DMS153 (cell line): ENCODE measurements at places on chromosomes 16 and 17.

GRCh38 chr17:29212681-29213121 is 32.5 kb upstream of the MYO18A start:
- DNase-seq: no peak

DNA sequence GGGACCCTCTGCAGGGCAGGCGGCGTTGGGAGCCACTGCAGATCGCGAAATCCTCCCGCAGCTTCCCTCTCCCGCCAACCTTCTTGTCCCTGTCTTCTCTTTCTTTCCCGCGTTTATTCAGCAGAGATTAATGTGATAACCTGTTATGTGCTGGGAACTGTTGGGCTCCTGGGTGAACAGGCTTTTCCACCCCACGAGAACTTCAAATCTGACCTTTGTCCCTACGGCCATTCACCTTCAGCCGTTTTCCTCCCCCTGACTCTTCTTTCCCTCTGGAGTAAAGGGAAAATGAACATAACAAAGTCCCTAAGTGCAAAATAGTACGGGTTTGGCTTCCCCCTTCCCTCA is 15.2 kb upstream of the KPNA2 start:
- DNase-seq: peak; percentile 34

GRCh38 chr17:51439395-51440229 is 179.3 kb downstream of the UTP18 start:
- peak; percentile 46 for DNase-seq

GRCh38 chr16:1379304-1380076 is 27.8 kb downstream of the GNPTG start:
- DNase-seq: peak; percentile 53

DNA sequence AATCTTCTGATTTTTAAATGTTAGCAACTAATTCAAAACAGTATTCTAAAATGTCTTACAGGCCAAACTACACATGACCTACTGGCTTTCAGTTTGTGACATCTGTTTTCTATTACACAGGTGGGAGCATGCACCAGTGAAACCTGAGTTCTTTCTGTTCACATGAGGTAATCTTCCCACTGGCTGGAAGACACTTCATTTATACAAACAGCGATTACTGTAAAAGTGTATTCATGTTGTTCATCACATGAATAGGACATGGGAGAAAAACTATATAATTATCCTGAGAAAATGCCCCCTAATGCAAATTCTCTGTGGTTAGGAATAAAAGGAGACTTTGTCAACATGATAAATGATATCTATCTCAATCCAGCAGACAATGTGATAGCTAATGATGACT is 11.1 kb upstream of the PIK3R5 start:
- DNase-seq: no peak

GRCh38 chr17:51103050-51103449 is 17.6 kb downstream of the SPAG9 start:
- DNase-seq: no peak

DNA sequence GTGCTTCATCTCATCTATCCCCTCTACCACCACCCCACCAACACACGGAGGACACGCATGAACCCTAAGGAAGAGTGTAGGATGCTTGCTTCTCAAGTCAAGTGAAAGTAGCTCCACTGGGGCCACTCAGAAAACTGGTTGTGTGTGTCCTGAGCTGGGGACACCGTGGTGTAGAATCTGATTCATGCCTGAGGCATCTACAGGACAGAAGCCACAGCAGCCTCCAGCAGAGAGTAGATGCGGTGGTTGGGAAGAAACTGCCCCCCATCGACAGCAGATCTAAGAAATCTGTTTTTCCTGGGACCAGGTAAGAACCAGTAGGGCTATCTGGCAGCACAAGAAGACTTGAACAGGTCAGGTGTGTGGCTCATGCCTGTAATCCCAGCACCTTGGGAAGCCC is 51.9 kb upstream of the HLF start:
- DNase-seq: no peak

- peak; percentile 16 for DNase-seq
Observed at GRCh38 chr17:40553694-40554534, 11.4 kb downstream of the CCR7 start.

DNA sequence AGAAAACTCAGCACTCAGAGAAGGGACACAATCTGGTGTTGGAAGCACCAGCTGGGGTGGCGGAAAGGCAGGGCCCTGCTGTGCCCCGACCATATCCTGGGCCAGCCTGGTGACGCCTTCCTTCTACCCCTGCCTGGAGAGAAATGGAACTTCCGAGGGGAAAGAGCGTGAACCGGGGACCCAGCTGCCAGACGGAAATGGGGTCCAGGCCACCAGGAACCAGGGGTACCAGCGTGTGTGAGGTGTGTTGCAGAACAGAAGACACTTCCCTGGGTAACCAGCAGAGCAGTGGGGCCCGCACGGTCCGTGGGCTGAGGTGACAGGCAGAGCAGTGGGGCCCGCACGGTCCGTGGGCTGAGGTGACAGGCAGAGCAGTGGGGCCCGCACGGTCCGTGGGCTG is 6.8 kb downstream of the RAB40B start:
- no peak for DNase-seq

GRCh38 chr16:85107083-85107482 is 5.2 kb downstream of the CIBAR2 start:
- DNase-seq: no peak

DNA sequence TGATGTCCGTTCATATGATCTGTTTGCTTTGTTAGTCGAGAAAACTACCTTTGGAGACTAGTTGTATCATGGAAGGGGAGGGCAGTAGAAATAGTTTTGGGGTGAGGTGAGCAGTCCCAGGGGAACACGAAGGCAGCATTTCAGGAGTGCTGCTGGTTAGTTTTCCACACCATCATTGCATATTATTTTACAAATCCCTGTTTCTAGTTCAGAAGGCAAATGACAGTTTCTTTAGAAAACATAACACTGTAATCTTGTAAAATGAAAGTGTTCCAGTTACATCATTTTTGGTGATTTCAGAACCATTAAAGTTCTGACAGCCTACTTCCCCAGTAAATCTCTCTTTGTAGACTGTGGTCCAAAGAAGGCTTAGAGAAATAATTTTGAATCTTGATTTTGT is 25.4 kb downstream of the BANP start:
- DNase-seq: no peak

- DNase-seq: no peak
Observed at GRCh38 chr17:1776328-1776727, 14.5 kb downstream of the SERPINF1 start.
